Amniotic stem cell (primary cell): ENCODE measurements at places on chromosomes 2 and 18.

- no peak for DNase-seq
Observed at GRCh38 chr2:125857971-125858794, 797.8 kb upstream of the GYPC start.

DNA sequence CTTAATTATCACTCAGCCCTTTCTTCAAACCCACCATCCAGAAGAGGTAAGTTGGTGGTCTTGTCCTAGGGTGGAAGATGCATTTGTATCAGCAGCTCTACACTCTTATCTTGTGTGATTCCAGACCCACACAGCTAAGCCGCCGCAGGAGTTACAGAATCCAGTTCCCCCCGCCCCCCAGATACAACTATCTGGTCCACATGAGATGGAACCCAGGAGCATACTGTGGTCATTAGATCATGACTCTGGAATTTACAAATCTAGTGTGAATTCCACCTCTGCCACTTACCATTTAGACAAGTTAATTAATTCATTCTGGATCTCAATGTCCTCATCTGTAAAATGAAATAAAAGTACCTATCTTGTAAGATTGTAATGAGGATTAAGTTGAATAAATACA lies 486.4 kb downstream of the BCL11A start:
- no peak for DNase-seq

DNA sequence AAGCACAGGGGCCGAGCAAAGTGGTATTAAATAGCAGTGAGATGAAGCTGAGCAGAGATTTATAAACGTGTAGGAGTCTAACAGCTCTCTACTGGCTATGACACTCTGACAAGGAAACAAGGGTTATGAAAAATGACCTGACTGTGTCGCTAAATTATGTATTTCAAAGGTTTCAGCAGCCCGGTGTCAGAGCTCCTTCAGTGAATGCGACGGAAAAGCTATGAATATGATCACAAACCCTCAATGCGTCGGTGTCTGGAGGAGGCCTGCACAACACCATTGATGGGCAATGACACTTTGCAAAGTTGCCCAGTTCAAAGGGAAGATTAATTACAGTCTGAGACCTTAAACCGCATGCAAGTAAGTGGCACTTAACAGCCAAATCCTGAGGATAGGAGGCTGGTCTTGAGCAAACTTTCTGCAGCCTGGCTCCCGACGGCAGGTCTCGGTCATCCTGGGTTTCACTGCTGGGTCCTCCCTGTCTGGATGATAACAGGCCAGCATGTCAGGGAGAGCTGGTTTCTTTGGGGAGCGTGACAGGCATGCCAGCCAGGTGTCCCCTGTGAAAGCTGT lies 615.1 kb upstream of the SALL3 start:
- DNase-seq: no peak

GRCh38 chr2:151670346-151670745 lies 63.9 kb downstream of the NEB start:
- DNase-seq: no peak

- no peak for DNase-seq
Observed at GRCh38 chr18:62119884-62120283, 67.0 kb downstream of the PIGN start.

DNA sequence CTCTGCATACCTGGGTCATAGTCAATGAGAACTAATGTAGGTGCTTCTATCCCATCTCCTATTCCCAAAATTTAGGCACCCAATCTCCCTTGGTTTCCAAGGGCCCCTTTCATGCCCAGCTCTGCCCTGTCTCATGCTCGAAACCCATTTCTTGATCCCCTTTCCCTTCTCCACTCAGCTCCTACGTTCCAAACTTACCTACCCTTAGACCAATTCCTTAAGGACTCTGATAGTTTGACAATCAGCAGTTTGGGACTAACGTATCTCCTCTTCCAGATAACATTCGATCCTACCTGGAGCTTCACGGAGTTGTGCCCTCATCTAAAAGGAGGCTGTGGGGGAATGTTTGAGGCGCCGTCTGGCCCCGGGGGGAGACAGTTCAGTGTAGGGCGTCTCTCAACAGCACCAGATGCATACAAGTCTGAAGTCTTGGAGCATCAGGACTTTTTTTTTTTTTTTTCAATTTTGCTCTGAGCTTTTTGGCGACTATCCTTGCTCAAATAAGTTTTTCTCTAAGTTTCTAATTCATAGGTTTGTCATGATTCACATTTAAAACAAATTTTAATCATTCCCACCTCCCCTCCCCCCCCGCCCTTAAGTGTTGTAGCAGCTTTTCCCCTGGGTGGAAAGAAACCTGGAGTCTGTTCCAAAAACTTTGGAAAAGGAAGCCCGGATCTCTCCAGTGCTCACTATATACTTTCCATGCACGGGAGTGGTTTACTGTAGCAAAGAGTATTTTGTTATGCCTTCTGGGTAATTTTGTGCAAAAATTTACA lies 141.2 kb upstream of the LGALSL start:
- DNase-seq: no peak

DNA sequence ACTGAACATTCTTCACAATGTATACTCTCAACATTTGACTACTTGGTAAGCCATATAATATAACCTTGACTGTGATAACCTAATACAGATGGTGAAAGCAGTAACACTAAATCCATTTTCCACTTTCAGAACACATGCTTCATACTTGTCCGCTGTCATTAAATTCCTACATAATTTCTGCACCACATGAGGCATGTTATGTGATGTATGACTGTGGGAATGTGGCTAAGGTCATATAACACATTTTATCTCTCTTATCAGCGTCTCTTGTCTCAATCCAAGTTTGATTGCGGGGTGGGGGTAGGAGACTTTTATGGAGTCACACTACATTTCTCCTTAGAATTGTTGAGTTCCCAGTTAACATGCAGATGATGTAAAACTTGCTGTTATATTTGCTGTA lies 110.9 kb downstream of the MTCL1 start:
- DNase-seq: no peak
